ENCODE measurements at places on chromosomes 2 and 18. TPM values are rescaled to one million over a fixed set of nuclear protein-coding genes. Genes with fewer than 3 reads are reported as not detected.

GRCh38 chr2:138500592-138501424 lies 762 bp upstream of the SPOPL start:
- DNase-seq = no peak

GRCh38 chr2:141929331-141930252 lies 201.2 kb downstream of the LRP1B start:
- no peak for DNase-seq

GRCh38 chr2:160028431-160029269 lies 33.8 kb downstream of the PLA2R1 start:
- peak; percentile 26 for DNase-seq

- DNase-seq = no peak
Measured at GRCh38 chr2:216888081-216888480, 28.2 kb upstream of the TNP1 start.

TBR1 gene
- polyA plus RNA-seq = not detected

All from BJ (cell line).